ENCODE measurements at places on chromosomes 1 and 21. TPM values are rescaled to one million over a fixed set of nuclear protein-coding genes. Genes with fewer than 3 reads are reported as not detected.
A peak's percentile ranks its signal among the peaks of the same experiment; 100 is the strongest.

Gene KCNN3
- not detected for polyA plus RNA-seq

Gene CYB561D1
- 15.4 TPM for polyA plus RNA-seq

Gene SMCP
- not detected for polyA plus RNA-seq

Gene TNFRSF25
- polyA plus RNA-seq: 30.0 TPM

Gene NECTIN4
- polyA plus RNA-seq: not detected

Gene BRWD1
- 37.3 TPM for polyA plus RNA-seq

DNA sequence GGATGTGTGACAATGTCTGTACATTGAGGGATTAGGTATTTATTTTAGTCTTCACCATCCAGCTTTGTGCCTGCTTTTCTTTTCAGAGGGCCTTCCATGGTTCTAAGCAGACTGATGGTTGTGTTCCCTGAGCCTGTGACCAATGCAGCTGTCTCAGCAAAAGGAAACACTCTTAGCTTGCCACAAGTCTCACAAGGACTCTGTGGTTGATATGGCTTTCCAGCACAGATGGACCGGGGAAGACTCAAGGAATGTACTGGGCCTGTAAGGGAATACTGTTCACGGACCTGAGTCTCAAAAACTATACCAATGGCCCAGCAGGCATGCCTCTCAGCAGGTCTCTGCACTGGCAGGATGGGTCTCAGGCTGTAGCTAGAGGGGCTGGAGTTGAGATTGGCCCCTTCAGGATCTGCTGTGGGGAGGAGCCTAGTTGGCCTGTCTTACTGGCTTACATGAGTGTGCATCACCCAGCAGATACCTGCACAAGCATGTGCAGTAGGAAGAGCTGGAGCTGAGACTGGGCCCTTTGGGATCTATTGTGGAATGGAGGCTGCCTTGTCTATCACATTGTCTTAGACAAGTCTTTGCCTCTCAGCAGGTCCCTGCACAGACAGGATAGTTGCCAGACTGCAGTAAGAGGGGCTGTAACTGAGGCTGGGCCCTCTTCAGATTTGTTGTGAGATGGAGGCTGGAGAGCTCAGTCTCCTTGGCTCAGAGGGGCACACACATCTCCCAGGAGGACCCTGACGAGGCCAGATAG lies 52.0 kb upstream of the PDC start:
- H3K36me3 ChIP-seq: no peaks in the 10 kb centered on the region
- H3K27me3 ChIP-seq: no peaks in the 10 kb centered on the region
- no peak overlapping the region for H3K4me3 ChIP-seq
- no peak for DNase-seq
- H3K27ac ChIP-seq: no peak overlapping the region
- H3K4me1 ChIP-seq: no peaks in the 10 kb centered on the region

Gene SPRR2G
- not detected for polyA plus RNA-seq

- no peaks in the 10 kb centered on the region for H3K36me3 ChIP-seq
- H3K27ac ChIP-seq: no peak overlapping the region
- no peaks in the 10 kb centered on the region for H3K4me1 ChIP-seq
- no peaks in the 10 kb centered on the region for H3K27me3 ChIP-seq
- H3K4me3 ChIP-seq: no peak overlapping the region
- no peak for DNase-seq
Observed at GRCh38 chr1:174105086-174105485, 54.2 kb upstream of the RABGAP1L start.

Gene PLD5
- not detected for polyA plus RNA-seq

Gene BRDT
- not detected for polyA plus RNA-seq

DNA sequence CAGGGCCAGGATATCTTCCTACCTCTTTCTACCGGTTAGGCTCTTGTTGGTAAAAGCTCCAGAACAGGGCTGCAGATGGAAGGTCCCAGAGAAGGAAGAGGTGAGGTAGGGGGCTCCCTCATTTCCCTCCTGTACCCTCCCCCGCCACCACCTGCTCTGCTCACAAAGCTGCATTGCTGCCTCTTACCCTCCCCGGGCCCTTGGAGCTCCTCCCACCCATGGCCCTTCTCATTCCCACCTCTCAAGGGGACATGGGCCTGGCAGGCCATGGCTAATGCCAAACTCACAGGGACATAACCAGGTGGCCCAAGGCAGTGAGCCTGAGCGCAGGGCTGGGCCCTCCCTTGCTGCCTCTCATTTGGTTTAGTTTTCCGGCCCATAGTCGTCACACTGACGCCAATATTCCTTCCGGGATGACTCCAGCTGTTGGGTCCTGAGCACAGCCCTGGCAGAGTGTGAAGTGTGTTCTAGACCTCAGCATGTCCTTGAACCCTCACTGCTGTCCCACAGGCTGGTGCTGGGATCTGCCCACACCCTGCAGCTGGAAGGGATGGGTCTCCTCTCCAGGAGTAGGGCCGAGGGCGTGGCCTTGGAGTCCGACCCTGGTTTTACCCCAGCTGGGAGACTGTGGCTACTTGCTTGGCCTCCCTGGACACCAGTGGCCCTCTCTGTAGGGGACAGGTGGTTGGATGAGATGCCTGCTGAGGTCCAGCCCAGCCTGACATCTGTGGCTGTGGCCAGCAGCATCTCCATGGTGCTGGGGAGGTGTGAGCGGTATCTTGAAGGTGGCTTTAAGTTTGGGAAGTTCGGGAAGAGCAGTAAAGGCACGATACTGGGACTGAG lies 104.6 kb downstream of the ARHGEF10L start:
- no peaks in the 10 kb centered on the region for H3K4me1 ChIP-seq
- no peak overlapping the region for H3K4me3 ChIP-seq
- no peak for DNase-seq
- H3K27ac ChIP-seq: no peak overlapping the region
- no peaks in the 10 kb centered on the region for H3K27me3 ChIP-seq

DNA sequence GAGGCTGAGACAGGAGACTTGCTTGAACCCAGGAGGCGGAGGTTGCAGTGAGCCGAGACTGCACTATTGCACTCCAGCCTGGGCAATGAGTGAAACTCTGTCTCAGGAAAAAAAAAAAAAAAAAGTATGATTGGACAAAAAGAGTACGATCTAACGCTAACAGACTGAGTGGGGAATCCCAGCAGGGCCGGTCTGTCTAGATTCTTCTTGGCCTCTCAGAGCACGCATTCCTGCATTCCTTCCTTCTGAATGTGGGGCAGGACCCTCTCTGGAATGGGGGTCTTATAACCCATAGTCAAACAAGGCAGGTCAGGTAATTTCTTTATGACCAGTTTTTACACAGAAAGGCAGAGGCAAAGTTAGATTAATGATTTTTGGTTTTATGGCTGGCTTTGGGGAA lies 92.0 kb upstream of the PPM1J start:
- H3K27me3 ChIP-seq: peaks cover 4% of the 10 kb centered on the region
- no peak overlapping the region for H3K4me3 ChIP-seq
- no peaks in the 10 kb centered on the region for H3K36me3 ChIP-seq
- H3K27ac ChIP-seq: no peak overlapping the region
- no peak for DNase-seq

Gene BNIPL
- polyA plus RNA-seq: 0.08 TPM

Gene OR2G2
- not detected for polyA plus RNA-seq

GRCh38 chr1:11784993-11785769 lies 20.6 kb downstream of the MTHFR start:
- peak overlapping the region; percentile 18 for H3K27ac ChIP-seq
- H3K36me3 ChIP-seq: no peaks in the 10 kb centered on the region
- DNase-seq: peak; percentile 57
- peaks cover 19% of the 10 kb centered on the region for H3K4me1 ChIP-seq
- no peaks in the 10 kb centered on the region for H3K27me3 ChIP-seq

Gene HSPA6
- 1.4 TPM for polyA plus RNA-seq

DNA sequence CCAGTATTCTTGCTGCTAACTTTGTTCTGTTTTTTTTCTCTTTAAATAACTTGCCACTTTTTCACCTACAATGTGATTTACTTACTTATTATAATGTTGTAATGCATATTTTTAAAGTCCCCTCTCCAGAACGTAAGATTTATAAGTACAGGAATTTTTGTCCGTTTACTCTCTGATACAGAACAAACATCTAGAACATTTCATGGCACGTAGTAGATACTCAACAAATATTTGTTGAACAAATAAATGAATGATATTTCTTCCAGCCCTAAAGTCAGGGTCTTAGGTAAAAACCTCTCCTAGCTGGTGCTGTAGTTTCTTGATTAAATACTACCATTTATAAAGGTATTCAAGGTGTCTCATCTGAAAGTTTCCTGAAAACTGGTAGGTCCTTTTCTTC lies 125.1 kb downstream of the ZBTB18 start:
- H3K4me1 ChIP-seq: no peaks in the 10 kb centered on the region
- H3K4me3 ChIP-seq: no peak overlapping the region
- no peaks in the 10 kb centered on the region for H3K36me3 ChIP-seq
- no peaks in the 10 kb centered on the region for H3K27me3 ChIP-seq
- DNase-seq: no peak

Gene XCL2
- 90.6 TPM for polyA plus RNA-seq

GRCh38 chr1:39326836-39327235 lies 122.3 kb downstream of the MACF1 start:
- H3K4me1 ChIP-seq: peaks cover 12% of the 10 kb centered on the region
- no peak for DNase-seq
- no peak overlapping the region for H3K27ac ChIP-seq
- H3K27me3 ChIP-seq: no peaks in the 10 kb centered on the region

DNA sequence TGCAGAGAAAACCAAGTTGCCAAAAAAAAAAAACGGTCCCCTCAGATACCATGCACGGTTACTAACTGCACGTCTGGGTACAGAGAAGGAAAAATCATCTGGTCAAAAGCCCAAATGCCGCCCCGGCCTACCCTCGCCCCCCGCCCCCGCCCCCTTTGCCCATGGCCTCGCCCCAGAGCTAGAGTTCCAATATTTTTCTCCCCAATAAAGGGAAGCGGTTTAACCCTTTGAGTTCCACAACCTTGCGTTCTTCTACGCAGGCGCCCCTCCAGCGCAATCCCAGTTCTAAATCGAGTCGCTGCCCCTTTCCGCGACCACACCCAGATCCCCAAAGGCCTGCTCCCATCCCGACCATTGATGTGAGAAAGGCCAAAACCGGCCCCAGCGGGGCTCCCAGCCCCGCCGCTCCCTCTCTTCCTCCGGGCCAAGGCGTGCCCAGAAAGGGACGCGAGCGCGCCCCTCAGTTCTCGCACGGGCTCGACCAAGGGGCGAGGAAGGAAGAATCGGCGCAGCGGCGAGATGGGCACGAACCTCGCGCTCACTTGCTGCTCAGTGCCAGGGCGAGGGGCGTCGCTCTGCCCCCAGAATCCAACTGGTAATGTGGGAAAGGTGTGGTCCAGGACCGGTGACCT lies 797 bp downstream of the WDR47 start:
- no peak for DNase-seq
- H3K36me3 ChIP-seq: no peaks in the 10 kb centered on the region
- peak overlapping the region; percentile 79 for H3K4me3 ChIP-seq
- H3K27me3 ChIP-seq: no peaks in the 10 kb centered on the region
- H3K27ac ChIP-seq: peak overlapping the region; percentile 87
- H3K4me1 ChIP-seq: no peaks in the 10 kb centered on the region

Gene NFASC
- polyA plus RNA-seq: not detected

GRCh38 chr1:174954671-174955669 lies 44.8 kb upstream of the CACYBP start:
- H3K36me3 ChIP-seq: no peaks in the 10 kb centered on the region
- no peak overlapping the region for H3K4me3 ChIP-seq
- no peak for DNase-seq
- H3K4me1 ChIP-seq: peaks cover 5% of the 10 kb centered on the region

DNA sequence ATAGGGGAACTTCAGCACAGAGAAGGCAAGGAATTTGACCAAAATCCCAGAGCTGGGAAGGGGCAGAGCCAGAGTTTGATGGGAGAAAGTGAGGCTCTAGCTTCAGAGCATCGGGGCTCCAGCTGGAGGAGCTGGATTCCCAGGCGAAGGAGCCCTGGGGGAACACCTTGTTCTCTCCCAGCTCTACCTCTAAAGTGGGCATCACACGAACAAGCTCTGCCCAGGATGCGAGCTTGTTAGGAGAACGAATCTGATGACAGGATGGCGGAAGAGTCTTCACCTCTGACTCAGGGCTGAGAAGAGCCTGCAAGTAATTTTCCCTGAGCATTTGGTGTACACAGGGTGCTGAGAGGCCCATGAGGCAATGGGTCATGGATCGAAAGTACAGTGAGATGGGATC lies 22.0 kb downstream of the TNNT2 start:
- H3K4me3 ChIP-seq: no peak overlapping the region
- no peak overlapping the region for H3K27ac ChIP-seq
- H3K4me1 ChIP-seq: no peaks in the 10 kb centered on the region
- no peaks in the 10 kb centered on the region for H3K27me3 ChIP-seq
- H3K36me3 ChIP-seq: no peaks in the 10 kb centered on the region

DNA sequence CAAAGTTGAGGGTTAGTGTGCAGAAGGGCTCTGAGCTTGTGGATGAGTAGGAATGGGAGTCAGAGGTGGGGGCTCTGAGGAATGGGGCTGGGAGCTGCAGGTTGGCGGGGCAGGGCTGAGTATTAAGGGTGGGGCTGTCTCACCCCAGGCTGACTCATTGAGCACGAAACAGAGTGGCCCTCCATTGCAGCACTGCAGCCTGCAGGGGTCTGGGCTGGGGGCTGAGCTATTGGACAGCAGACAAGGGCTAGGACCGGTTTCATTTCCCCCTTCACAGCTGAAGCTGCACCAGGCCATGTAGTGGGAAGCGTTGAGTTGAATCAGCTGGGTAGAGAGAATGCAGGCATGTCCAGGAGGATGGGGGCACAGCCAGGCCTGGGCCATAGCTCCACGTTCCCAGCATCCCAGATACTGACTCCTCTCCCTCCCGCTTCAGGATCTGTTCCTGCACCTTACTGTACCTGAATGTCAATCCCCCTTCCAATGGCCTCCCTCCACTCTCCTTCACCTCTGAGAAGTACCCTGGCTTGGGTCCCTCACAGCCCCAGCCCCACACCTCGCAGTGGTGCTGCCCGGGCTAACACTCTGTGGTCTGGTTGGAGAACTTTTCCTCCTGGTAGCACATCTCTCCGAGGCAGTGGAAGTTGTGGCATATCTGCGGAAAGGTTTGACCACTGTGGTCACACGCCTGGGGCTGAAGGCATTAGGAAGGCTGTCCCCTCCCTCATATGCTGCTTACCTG lies 4.4 kb upstream of the INPP5B start:
- H3K27ac ChIP-seq: no peak overlapping the region
- DNase-seq: no peak
- peaks cover 14% of the 10 kb centered on the region for H3K4me1 ChIP-seq
- H3K36me3 ChIP-seq: no peaks in the 10 kb centered on the region
- H3K4me3 ChIP-seq: no peak overlapping the region
- no peaks in the 10 kb centered on the region for H3K27me3 ChIP-seq

DNA sequence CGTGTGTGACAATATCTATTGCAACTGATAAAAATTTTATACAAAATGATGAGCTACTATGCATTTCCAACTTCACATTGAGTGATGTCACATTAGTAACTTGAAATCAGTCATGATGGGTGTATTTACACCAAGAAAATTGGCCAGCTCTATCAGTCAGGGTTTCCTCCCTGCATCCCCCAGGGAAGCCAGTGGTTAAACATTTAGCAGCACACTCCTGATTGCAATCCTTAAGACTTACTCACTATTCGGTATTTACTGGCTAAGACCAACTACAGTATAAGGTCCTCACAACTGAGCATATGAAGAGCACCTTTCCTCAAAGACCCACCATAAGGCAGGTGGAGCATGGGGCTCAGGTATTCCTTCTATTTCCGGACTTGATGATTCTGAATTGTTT lies 41.3 kb upstream of the PTGFRN start:
- no peak overlapping the region for H3K27ac ChIP-seq
- H3K27me3 ChIP-seq: no peaks in the 10 kb centered on the region
- H3K36me3 ChIP-seq: no peaks in the 10 kb centered on the region
- DNase-seq: no peak
- H3K4me3 ChIP-seq: no peak overlapping the region
- no peaks in the 10 kb centered on the region for H3K4me1 ChIP-seq

Gene C1orf159
- 7.9 TPM for polyA plus RNA-seq

Data from CD8-positive, alpha-beta memory T cell (primary cell).